ENCODE measurements at places on chromosomes 7 and 10.

DNA sequence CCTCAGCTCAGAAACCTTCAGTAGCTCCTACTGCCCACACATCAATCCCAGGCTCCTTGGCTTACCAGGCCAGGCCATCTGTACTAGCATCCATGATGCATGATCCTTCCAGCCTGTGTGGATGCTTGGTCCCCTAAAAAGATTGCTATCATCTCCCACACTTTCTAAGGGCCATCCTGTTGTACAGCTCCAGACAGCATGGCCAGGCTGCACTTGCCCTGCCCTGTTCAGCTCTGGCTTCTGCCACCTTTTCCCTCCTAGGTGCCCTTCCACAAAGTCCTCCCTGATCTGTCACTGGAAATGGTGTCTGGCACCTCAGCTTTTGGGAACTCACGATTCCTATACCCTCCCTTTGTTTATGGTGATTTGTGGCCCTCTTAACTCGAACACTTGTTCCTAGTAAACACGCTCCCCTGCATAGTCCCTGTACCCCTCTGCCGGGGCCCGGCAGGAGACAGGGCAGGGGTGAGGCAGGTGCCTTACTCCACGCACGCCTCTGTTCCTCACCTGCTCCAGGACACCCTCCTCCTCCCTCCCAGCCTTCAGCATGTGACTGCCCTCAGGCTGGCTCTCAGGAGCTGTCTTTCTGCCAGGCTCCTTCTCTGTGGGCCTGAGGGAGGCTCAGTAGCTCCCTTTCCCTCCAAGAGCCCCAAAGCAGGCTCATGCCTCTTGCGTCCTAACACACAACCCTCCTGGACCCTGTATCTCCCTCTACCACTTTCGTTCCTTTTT lies 71.8 kb downstream of the CDH23 start:
- DNase-seq: no peak

DNA sequence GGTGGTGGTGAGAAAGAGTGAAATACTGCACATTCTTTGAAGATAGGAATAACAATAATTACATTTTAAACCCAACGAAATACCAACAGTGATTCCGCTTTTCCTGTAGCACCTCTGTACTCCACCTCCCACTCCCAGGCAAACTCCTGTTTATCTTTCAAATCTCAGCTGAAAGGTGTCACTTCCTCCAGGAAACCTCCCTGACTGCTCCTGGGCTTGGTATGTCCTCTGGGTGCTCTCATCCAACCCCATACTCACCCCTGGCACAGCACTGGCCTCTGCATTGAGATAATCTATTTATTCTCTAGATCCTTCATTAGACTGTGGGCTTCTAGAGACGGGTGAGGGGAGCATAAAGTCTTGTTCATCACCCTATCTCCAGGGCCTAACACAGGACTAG lies 148.0 kb downstream of the MYOF start:
- no peak for DNase-seq

GRCh38 chr7:24108906-24109376 lies 175.0 kb upstream of the NPY start:
- DNase-seq: no peak

- peak; percentile 1 for DNase-seq
Measured at GRCh38 chr7:135349746-135350145, 116.1 kb downstream of the STRA8 start.

DNA sequence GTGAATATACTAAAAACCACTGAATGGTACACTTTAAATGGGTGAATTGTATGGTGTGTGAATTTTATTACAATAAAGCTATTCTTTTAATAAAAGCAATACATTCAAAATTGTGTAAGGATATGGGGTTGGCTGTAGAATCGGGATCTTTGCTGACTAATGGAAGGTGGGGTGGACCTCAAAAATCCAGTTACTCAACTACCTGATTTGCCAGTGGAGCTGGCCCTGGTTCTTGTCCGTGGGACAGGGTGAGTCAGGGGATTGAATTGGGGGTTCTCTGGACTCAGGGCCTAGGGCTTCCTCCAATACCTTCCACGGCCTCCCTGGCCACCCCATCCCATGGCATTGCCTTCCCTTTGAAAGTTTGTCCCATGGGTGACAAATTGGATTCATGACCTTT lies 13.5 kb upstream of the RABGEF1 start:
- DNase-seq: no peak

DNA sequence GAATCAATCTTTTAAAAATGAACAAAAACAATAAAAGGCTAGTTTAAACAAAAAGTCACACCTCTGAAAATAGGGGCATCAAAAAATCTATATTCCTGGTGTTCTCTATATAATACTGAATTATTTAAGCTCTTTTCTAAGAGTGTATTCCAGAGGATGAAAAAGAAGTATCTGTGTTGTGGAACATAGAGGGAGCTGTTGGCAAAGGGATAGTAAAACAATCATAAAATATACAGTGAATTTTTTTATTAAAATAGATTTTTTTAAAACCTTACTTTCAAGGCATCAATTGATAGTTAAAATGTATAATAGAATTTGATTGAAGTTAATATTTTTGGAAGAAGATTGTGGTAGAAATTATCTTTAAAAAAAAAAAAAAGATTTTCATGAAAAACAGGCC lies 1409.1 kb upstream of the CELF2 start:
- no peak for DNase-seq

GRCh38 chr10:69819716-69820506 lies 18.2 kb downstream of the COL13A1 start:
- DNase-seq: peak; percentile 93

- no peak for DNase-seq
Measured at GRCh38 chr7:35846816-35847412, 46.1 kb downstream of the SEPTIN7 start.

- DNase-seq: no peak
Measured at GRCh38 chr10:96902731-96903358, 70.7 kb downstream of the LCOR start.

DNA sequence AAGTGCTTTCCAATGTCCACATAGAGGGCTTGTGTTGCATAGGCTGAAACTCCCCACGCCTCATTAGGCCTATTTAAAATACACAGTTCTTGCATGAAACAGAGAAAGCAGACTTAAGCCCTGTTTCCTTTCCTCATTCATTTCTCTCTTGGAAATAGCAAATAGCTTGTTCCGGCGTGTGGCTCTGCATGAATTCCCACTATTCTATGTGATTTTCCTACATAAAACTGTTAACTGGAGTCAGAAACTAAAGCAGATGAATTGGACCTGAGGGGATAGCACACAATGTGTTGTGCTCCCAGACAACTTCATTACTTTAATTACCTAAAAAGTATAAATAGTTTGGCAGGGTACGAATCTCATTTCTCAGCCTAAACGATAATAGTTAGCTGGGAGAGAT lies 981.5 kb downstream of the SORCS1 start:
- no peak for DNase-seq

GRCh38 chr10:48651293-48651692 lies 33.4 kb upstream of the WDFY4 start:
- DNase-seq: no peak

- no peak for DNase-seq
Measured at GRCh38 chr10:6247041-6247712, 44.4 kb downstream of the PFKFB3 start.

DNA sequence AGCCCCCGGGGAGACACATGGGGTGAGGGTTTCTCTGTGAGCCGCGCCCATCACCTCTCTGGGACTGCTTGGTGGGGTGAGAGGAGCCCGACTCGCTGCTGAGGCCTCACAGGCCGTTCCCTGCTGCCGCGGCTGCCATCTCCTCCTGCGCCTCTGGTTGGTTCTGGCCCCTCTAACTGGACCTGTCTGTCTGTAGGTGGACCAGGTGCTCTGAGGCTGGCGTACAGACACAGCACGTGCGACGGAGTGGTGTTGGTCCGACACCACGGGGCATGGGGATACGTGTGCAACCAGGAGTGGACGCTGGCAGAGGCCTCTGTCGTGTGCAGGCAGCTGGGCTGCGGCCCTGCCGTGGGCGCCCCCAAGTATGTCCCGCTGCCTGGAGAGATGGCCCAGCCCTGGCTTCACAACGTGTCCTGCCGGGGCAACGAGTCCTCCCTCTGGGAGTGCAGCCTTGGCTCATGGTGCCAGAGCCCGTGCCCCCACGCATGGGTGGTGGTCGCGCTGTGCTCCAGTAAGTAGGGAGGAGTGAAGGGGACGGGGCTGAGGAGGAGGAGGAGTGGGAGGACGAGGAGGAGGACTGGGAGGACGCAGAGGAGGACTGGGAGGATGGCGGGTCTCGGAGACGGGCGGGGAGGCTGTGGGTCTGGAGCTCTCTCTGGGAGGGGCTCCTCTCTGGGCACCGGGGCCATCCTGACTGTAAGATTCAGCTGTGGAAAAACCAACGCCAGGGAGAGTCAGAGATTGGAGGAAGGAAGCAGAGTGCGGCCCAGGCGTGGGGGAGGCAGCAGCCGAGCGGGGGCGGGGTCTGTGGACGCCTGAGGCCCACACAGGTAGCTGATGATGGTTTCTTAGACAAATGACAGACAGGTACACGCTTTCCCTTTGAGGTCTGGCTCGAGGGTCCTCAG lies 2.6 kb downstream of the SCART1 start:
- no peak for DNase-seq

GRCh38 chr7:106045586-106045985 lies 66.5 kb downstream of the SYPL1 start:
- no peak for DNase-seq

DNA sequence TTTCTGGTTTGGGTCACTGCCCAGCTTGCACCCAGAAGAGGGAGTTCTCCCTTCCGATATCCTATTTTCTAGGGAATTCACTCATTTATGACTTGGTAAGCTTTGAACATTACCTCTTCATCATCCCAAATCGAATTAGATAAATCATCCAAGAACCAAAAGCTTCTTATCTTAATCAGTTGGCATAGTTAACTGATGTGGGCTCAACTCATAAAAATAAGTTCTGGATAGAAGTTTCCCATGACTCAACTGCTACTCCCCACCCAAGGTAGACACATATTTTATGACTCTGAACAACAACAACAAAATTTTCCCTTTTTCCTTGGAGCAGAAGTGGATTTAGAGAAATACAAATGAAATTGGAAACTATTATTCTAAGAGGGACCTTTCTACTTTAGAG lies 102.9 kb upstream of the CCDC6 start:
- DNase-seq: no peak

DNA sequence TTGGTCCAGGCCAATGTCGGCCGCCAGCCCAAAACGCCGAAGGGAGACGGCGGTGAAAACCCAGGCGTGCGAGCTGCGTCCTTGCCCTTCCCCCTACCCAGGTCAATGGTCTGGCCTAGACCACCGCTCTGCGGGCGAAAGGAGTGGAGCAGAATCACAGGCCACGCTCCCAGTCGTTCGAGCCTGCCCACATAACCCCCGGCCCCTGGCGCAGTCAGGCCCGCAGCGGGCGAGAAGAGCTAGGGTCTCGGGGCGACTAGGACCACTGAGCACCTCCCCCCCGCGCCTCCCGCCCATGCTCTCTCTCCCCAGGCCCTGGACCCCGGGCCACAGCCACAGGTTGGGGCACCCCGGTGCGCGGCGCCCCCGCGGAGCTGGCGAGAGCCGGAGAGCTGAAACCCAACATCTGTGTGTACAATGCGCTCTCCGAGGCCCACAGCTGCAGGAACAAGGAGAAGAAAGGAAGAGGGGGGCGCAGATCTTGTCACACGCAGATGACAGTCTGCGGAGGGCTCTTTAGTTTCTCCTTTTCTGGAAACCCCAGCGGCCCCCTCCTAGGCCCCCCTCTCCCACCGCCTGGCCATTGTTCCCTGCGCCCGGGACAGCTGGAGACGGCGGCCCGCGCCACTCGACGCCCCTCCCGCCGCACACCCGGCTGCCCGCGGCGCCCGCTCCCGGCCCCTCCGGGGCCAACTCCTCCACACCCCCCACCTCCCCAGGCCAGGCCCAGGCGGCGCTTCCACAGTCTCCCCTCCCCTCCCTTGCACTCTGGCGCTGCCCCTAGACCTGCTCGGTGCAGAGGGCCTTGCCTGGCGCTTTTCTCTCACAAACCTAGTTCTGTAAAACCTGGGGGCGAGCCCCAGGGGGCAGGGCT lies 355.0 kb downstream of the DNAJB6 start:
- DNase-seq: no peak

GRCh38 chr10:48602401-48603135 lies 2.3 kb downstream of the ARHGAP22 start:
- no peak for DNase-seq

GRCh38 chr7:91128683-91129348 lies 135.4 kb upstream of the FZD1 start:
- no peak for DNase-seq

- DNase-seq: no peak
Measured at GRCh38 chr7:102467581-102468477, 3.0 kb downstream of the LRWD1 start.

DNA sequence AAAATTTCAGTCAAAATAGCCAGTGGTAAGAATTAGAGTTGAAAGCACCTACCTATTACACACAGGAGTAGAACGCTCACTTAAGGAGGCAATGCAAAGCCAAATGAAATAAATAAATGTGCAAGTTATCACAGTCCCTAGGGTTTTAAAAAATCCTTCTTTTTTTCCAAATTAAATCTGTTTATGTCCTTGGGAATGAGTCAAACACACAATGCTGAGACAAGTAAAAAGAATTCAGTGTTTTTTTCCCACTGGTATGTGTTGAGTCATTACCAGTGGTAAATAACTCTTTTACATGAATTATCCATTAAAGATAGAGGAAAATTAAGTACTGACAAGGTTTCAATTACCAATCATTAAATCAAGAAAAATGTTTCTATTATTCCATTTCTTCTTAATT lies 438.6 kb downstream of the TNS3 start:
- peak; percentile 72 for DNase-seq

DNA sequence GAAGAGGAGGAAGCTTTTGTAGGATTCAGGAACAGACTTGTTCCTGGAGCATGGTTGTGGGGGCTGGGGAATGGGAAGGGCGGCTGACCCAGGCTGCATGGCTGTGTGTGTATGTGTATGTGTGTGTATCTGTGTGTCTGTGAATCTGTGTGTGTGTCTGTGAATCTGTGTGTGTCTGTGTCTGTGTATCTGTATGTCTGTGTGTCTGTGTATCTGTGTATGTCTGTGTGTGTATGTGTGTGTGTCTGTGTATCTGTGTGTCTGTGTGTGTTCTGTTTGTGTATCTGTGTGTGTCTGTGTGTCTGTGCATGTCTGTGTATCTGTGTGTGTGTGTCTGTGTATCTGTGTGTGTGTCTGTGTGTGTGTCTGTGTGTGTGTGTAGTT lies 6.6 kb upstream of the STX1A start:
- no peak for DNase-seq

DNA sequence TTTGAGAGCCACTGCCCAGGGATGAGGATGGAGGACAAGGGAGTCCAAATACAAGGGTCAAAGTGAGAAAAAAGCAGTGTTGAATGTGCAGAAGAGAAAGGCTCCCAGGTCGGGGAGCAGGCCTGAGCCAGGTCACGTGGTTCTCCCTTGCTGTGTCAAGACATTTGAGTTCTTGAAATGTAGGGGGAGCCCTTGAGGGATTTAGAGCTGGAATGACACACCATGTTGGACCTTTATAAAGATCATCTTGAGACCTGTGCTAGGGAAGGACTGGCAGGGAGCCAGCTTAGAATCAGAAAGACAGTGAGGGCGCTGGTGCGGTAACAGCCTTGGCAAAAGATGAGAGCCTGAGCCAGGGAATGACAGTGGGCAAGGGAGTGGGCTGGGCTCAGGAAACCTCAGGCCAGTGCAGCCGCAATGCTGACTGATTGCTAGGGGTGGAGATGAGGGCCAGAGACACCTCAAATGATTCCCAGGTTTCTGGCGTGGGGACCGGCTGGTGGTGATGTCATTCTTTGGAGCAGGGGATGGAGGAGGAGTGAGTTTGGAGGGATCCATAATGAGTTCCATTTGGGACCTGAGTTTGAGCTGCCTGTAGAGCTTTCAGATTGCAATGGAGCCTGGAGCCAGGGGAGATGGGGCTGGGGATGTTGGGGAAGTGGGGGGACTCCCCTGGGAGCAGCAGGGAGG lies 120.1 kb downstream of the PTPN20 start:
- peak; percentile 10 for DNase-seq

- DNase-seq: no peak
Measured at GRCh38 chr7:5584096-5584495, 160.5 kb upstream of the TNRC18 start.

All from EL (cell line).